Activated CD8-positive, alpha-beta memory T cell treated with anti-CD3 and anti-CD28 coated beads for 1 hour (primary cell): ENCODE measurements at places on chromosomes 2 and 18.

- DNase-seq: no peak
Observed at GRCh38 chr2:222864296-222864695, 3.5 kb downstream of the ACSL3 start.

GRCh38 chr2:47530105-47530760 is 127.3 kb downstream of the MSH2 start:
- DNase-seq: no peak

DNA sequence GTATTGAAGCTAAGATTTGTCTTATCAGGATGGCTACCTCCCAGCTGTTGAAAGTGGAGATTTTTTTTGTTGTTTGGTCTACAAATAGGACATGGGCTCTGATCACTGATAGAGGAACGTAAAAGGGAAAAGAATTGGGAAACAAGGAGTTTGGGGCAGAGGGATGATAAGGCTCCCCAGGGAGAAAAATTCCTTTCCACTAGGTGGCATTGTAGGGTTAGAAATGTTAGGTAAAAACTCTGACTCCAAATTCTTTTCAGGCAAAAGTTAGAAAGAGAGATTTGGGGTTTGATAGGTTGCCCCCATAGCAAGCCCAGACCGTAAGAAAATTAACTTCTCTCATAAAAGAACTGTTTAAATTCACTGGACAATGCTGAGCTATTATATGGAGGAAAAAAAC is 19.8 kb downstream of the CMPK2 start:
- no peak for DNase-seq

DNA sequence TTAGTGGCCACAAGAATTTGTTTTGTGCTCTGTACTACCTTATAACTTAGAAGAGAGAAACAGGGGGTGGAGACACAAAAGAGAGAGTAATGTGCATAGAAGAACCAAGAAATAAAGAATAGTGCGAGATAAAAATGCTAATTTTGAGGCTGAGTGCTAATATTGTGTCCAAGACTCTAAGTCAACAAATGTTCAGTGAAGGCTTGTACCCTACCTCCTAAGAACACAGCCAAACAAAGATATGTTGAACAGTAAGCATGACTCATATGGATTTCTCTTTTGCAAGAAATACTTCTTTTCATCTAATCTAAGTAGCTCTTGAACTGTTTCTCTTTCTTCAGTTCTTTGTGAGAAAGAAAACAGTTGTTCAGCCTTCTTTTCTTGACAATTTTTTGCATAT is 45.2 kb downstream of the GAREM1 start:
- DNase-seq: no peak

GRCh38 chr2:218285604-218286003 is 6.7 kb downstream of the TMBIM1 start:
- no peak for DNase-seq

DNA sequence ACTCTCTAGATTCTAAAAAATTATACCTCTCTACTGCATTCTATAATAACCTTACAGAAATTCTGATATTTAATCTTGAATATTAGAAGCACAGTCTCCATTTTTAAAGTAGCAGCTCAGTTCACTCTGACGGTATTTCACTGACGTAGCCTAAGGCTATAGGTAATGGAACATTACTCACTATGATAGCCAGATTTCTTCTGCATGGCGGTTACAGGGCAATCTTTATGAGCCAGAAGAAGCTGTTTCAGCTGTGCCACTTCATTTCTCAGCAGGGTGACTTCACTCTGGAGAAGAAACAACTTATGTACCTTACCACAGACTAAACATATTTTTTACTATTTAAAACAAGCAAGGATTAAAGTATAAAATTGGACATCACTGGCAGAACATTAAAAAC is 75.3 kb upstream of the CHN1 start:
- no peak for DNase-seq
